ENCODE measurements at places on chromosomes 3 and 15.

- no peak for DNase-seq
These were observed 70.1 kb downstream of the HERC1 start for GRCh38 chr15:63763476-63764123.

GRCh38 chr15:74032606-74033561 is 38.4 kb downstream of the PML start:
- DNase-seq: no peak

- DNase-seq: no peak
These were observed 54.5 kb downstream of the PSMD6 start for GRCh38 chr3:63968612-63969350.

DNA sequence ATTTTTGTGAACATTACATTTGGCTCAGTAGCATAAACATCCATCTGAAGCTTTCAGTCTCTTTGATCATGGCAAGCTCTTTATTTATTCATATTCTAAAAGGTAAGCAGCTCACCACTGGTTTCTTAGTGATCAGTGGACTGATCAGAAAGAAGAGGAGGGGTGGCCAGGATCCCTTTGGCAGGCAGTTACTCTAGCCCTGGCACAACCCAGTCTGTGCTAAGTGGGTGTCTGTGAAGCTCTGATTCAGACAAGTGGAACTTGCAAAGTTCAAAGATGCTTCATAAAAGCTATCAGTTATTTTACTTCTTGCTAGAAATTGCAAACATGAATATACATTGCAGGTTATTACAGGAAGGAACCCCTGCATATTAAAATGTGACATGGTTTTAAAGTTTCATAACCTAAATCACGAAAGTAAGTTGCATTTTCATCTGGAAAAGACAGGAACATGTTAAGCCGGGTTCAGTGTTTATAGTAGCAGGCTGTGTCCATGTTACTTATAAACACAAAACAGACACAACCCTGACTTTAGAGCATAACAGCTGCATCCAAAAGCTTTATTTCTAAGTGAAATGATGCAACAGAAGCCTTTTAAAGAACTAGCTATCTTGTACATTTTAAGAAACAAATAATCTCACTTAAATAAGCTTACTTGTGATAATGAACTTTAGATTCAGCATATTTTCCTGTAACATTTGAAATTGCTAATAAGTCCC is 785.3 kb downstream of the MCTP2 start:
- DNase-seq: no peak

- no peak for DNase-seq
These were observed 99.8 kb downstream of the MECOM start for GRCh38 chr3:169563775-169564059.

DNA sequence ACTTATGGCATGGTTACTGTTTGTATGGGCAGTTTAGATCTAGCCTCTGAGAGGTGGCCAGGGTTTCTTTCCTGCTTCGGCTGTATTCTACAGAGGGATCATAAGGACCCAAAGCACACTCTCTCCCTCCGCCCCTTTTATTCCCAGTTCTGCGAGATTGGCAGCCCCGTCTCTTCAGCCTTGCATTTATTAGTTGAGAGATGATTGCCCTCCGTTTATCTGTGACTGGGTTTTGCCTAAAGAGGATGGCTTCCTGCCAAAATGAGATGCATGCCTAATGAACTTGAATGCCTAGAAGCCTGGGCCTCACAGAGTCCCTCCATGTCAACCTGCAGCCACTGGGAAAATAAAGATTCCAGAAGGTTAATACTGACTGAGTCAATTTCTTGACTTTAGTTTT is 97.1 kb upstream of the CHL1 start:
- no peak for DNase-seq

DNA sequence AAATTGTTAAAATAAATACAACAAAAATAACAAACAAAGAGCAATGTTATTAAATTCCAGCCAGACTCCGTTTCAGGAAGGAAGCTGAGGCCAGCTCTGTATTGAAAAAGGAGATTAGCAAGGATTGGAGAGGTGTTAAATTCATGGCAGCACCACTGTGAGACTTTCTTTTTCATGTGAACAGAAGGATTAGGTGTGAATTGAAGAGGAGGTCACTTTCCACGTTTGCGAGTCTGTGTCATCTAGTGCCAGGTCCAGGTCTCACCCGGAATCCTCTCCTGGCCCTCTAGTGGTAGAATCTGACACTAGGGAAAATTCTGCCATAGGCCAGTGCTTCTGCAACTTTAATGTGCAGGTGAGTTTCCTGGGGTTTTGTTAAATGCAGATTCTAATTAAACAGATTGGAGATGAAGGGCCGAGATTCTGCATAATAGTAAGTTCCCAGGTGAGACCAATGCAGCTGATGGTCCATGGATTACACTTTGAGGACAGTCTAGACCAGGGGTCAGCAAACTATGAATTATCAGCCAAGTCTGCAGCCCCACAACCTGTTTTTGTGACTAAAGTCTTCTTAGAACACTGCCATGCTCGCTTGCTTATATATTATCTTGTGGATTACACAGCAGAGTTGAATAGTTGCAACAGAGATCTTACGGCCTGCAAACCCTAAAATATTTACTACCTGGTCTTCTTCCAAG is 9.2 kb upstream of the SLC6A1 start:
- DNase-seq: no peak

DNA sequence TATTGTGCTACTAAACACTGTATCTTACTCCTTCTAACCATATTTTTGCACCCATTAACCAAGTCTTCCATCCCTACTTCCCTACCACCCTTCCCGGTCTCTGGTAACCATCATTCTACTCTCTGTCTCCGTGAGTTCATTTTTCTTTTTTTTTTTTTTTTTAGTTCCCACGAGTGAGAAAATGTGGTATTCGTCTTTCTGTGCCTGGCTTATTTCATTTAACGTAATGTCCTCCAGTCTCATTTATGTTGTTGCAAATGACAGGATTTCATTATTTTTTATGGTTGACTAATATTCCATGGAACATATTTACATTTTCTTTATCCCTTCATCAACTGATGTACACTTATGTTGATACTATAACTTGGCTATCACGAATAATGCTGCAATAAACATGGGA is 31.7 kb downstream of the TJP1 start:
- no peak for DNase-seq

DNA sequence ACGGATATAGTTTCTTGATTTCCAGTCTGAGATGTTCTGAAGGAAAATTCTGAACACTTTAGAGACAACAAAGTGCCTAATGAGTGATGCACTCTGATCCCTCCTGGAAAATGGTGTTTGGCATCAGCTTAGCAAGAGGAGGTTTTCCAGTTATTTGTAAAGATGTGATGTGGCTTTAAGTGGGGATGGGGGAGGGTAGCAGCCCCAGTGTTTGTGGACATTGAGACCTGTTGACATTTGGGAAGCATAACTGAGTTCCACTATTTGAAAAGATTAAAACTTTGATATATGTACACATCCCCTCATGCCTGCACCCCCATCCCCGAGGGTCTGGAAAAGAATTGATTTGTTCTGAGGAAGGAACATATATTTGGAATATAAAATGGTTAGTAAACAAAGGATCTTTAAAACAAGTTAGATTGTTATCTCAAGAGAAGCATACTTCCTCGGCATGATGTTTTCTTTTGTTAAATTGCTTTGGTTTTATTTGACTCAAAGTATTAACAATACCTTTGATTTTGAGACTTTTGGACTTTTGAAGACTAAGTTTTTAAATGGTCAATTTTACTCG is 6.5 kb downstream of the IGF1R start:
- DNase-seq: no peak

DNA sequence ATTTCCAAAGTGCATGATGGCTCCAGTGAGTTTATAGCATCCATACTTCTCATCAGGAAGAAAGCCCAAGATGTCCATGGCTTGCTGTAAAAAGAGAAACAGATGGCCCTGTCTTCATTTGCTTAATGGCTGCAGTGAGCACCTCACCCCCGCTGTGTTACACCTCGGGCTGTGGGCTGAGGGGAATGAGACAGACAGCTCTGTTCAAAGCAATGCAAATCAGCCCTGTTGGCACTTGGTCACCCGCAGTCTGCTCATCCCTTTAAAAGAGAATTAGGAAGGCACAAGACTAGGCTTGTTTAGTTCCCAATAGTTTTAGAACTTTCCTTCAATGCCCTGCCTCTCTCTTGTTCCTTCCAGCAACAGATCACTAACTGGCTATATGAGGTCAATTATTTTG is 25.2 kb downstream of the MYH15 start:
- DNase-seq: no peak

GRCh38 chr15:76996076-76996525 is 1.2 kb downstream of the PSTPIP1 start:
- DNase-seq: no peak

DNA sequence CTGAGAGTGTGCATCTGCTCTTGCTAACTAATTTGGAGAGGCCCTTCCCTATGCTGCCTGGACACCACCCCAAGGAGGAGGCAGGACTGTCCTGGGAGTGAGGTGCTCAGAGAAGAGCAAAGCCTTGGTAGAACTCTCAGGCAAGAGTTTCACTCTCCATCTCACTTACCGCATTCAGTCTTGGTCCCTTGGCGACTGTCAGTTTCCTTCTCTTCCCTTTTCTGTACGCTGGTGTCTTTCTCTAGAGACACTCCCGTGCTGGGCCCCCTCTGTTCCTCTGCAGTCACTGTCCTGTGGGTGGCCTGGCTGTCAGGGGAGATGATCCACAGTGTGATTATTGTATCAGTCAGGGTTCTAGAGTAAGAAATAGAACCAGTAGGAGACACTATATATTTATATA is 44.0 kb downstream of the IDH2 start:
- no peak for DNase-seq

GRCh38 chr3:70383360-70383831 is 71.0 kb upstream of the MDFIC2 start:
- DNase-seq: no peak

- DNase-seq: no peak
These were observed 252.5 kb downstream of the CDIN1 start for GRCh38 chr15:36831904-36832287.

- no peak for DNase-seq
These were observed 330.3 kb upstream of the CTNNB1 start for GRCh38 chr3:40869013-40869412.

GRCh38 chr3:117128133-117128532 is 418.6 kb downstream of the TUSC7 start:
- DNase-seq: no peak

DNA sequence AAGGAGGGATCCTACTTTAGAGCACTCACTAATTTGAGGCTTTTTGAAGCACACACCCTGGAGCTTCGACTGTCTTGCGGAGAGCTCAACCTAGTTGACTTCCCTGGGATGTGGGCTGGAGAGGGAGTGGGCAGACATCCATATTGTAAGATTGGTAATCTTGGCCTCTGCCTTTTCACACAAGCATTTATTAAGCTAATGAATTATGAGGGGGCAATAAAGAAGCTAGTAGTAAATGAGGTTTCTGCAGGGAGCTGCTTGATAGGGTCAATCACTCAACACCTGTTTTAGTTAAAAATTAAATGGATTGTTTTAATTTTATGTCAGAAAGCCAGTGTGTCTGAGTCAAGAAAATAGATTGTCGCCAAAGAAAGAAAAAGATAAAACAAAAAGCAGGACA is 76.3 kb downstream of the PDZRN3 start:
- DNase-seq: no peak

GRCh38 chr3:137792626-137793271 is 28.6 kb downstream of the SOX14 start:
- no peak for DNase-seq

DNA sequence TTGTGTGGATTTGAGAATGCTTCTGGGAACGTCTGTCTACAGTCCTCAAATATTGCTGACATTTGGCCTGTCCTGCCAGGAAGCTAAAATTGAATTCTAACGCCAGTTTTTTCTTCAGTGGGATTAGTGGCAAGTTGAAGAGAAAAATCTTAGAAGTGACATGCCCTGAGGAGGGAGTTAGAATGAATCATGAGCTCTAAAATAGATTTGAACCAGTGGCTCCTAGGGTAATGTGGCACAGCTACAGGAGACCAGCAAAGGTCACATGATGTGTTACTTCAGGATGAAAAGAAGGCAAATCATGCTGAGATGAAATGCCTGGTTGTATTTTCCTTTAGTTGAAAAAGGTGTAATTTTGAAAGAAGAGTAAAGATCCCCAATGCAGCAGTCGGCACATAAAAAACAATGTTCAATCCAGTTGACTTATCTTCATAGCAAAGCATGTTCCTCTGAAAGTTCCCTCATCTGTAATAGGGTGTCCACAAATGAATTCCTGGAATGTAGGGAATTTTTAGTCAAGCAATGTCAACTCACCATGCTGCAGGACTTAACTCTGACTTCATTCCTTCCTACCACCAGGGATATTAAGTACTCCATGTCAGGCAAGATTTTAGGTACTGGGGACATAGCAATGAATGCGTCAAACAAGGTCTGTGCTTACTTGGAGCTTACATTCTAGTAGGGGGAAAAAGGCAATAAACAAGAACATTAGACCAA is 171.6 kb downstream of the CADPS start:
- no peak for DNase-seq

DNA sequence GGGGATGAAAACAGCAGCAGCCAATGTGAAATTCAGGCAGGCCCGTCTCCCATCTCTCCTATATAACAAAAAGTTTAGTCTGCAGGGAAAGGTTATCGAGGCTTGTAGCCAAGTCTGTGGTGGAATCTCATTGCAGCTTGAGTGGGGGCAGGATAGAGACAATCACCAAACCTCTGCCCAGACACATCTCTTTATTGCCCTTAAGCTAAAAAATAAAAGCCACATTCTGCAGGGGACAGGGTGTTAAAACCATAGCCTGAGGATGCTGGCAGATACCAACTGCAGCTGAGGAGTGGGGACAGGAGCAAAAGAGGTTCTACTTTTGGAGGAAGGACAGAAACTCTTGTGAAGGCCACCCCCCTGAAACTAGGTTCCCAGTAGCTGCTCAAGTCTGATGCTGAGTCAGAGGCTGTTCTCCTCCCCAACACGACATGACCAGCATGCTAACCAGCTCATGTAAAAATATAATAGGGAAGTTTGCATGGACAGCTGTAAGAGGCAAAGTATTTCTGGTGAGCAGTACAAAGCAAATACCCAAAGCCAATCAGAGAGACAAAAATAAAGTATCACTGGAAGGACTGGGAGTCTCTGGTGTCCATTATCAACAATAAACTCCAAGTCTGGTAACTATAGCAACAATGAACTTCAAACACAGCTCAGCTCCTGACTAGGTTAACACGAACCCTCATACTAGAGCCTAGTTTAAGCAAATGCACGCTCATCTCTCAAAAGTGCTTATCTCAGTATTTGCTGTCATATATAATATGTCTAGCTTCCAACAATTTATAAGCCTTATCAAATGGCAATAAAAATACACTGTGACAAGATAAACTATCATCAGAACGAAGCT is 362.2 kb upstream of the SLCO3A1 start:
- no peak for DNase-seq

DNA sequence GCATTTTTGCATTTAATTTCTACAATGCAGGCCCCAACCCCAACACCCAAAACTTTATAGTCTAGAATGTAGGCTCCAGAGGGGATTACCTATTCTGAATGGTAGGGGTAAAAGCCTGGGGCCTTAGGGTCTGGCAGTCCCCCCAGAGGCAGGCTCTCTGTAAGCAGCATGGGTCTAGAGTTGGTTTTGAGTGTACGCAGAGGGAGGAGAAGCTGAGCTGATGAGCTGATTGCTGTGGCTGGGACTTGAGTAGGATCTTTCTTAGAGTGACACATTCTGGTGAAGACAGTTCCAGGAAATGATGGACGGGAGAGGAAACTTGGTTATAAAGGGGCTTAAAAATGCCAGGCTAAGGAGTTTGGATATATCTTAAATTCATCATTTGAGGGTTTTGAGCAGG is 2.1 kb downstream of the LPP start:
- DNase-seq: no peak
